GM23248 (cell line): ENCODE measurements at places on chromosomes 6 and 20. TPM values are rescaled to one million over a fixed set of nuclear protein-coding genes. Genes with fewer than 3 reads are reported as not detected.

The WFDC12 gene
- not detected in 2 replicates for total RNA-seq

The BNIP5 gene
- total RNA-seq, result not detected in 2 replicates

The ULBP1 gene
- total RNA-seq, result 5.8 and 6.1 TPM in 2 replicates

The CAGE1 gene
- total RNA-seq, result not detected in 2 replicates

The TMEM74B gene
- 0.43 TPM in 1 of 2 replicates, not detected in the other for total RNA-seq

The SPATA25 gene
- total RNA-seq, result not detected in 2 replicates
